ENCODE measurements at places on chromosomes 5 and 9.

GRCh38 chr5:169873642-169874041, 106.7 kb downstream of the INSYN2B start:
- no peak for DNase-seq

- no peak for DNase-seq
Observed at GRCh38 chr5:170471551-170472178, 32.2 kb upstream of the KCNIP1 start.

- DNase-seq, result peak; percentile 72
Observed at GRCh38 chr5:175778951-175779503, 92.4 kb upstream of the CPLX2 start.

- peak; percentile 21 for DNase-seq
Observed at GRCh38 chr5:150075806-150076205, 10.5 kb downstream of the CSF1R start.

DNA sequence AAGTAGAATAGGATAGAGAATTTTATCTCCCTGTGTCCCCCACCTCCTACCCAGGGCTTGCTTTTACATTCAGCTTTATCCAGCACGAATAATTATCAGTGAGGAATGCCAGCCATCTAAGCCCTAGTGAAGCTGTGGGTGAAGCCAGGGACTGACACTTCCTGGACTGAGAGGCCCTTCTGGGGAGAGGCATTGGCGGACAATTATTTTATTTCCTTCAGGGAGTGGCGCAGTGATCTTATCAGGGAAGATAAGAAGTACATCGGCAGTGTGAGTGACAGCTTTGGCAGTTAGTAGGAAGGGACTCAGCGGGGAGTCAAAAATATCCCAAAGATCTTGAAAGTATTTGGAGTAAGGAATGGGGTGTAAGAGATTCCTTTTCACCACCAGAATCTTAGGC, 34.9 kb upstream of the RPS23 start:
- no peak for DNase-seq

DNA sequence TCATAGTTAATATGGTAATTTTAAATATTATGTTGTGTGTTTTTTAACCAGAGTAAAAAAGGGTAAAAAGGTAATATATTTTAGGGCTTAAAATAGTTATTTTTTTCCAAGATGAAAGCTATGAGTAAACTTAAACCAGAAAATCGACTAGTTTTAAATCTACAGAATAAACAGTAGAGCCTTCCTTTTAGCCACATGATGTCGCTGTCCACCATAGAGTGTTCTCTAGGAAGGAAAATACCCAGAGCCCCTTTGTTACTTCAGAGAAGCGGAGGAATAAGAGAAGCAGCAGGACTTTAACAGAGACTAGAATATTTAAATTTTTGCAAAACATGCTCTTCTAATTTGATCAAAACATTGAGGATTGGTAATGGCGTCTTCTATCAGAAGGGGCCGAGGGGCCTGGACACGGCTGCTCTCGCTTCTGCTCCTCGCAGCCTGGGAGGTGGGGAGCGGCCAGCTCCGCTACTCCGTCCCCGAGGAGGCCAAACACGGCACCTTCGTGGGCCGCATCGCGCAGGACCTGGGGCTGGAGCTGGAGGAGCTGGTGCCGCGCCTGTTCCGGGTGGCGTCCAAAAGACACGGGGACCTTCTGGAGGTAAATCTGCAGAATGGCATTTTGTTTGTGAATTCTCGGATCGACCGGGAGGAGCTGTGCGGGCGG, at the start of gene PCDHA2:
TSS of gene PCDHA2 (plus strand) at position 258 of the 664 bp plus-strand sequence.
- DNase-seq, result no peak

DNA sequence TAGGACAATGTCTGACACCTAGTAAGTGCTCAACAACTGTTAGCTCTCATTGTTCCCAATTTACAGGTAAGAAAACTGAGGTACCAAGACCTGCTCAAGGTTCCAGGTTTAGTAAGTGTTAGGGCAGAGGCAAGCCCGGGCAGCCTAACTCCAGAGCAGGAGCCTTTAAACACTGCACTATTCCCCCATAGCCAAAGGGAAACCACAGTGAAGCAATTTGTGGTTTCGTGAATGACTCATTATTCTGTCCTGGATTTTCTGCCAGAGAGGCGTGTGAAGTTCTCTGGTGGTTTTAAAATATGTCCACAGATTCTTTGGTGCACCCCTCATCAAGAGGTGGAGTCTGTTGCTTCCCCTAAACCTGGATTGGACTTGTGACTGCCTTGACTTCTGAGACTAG, 1.0 kb upstream of the MCC start:
- DNase-seq, result no peak

DNA sequence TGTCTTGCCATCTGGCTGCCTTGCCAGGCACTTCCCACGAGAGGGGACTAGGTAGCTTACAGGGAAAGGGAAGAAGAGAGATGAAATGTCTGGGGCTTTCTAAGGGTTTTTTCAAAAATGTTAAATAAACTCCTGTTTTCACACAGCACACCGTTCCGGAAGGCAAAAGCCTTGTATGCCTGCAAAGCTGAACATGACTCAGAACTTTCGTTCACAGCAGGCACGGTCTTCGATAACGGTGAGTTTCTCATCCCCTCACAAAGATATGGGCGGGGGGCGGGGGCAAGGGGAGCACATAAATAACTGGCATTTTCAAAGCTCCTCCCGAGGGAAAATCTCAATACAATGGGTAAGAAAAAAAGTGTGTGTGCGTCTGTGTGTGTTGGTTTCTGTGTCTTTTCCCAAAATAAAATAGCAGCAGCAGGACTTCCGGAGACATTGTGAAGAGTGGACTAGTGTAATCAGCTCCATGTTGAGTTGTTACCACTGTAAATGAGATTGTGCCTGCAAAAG, 189.6 kb downstream of the NR3C1 start:
- DNase-seq, result no peak

All from right lobe of liver (tissue), 6 donors.